Central memory CD4-positive, alpha-beta T cell (primary cell): ENCODE measurements at places on chromosomes 2 and 18.
A peak's percentile ranks its signal among the peaks of the same experiment; 100 is the strongest.

DNA sequence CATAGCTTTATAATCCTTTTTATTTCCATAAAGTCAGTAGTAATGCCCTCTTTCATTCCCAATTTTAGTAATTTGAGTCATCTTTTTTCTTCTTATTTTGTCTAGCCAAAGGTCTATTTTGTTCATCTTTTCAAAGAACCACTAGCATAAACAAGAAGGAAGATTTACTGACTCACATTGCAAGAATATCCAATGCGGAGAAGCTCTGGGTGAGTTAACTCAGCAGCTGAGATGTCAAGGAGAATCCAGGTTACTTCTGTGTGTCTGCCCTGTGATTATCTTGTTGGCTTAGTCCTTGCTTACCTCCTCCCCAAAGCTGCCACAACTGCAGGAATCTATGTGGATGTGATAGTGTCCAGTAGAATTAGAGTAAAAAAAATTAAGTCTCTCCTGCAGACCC is 311.4 kb upstream of the NCKAP5 start:
- DNase-seq = no peak

GRCh38 chr18:6940451-6940850 is 177.1 kb downstream of the LAMA1 start:
- no peak for DNase-seq

- DNase-seq = no peak
These were observed 106.6 kb downstream of the FHOD3 start for GRCh38 chr18:36403896-36404820.

- no peak for DNase-seq
These were observed 248.4 kb upstream of the MEIS1 start for GRCh38 chr2:66186537-66186936.

GRCh38 chr2:1546901-1547300 is 133.6 kb downstream of the TPO start:
- DNase-seq = no peak

DNA sequence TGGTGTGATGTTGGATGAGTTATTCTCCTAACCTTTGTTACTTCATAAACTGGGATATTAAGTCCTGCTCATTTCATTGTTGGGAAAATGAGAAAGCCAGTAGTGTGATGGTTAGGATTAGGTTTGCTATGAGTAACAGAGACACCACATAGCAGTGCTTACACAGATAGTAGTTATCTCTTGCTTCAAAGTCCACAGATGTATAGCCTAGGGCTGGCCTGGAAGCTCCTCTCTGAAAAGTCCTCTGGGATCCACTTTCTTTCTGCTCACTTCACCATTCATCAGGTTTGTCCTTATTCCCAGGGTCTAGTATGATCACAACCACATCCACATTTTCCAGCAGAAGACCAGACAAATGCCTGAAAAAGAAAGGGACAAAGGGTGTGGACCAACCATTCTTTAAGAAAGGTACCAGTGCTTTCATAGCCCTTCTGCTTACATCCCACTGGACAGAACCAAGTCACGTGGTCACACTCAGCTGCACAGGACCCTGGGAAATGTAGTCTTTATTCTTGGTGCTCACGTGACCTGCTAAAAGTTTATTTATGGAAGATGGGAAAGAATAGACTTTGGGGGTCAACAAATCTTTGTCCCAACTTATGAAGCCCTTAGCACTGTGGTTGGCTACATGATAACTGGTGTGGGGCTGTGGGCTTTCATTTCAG is 108.9 kb downstream of the INSIG2 start:
- no peak for DNase-seq

DNA sequence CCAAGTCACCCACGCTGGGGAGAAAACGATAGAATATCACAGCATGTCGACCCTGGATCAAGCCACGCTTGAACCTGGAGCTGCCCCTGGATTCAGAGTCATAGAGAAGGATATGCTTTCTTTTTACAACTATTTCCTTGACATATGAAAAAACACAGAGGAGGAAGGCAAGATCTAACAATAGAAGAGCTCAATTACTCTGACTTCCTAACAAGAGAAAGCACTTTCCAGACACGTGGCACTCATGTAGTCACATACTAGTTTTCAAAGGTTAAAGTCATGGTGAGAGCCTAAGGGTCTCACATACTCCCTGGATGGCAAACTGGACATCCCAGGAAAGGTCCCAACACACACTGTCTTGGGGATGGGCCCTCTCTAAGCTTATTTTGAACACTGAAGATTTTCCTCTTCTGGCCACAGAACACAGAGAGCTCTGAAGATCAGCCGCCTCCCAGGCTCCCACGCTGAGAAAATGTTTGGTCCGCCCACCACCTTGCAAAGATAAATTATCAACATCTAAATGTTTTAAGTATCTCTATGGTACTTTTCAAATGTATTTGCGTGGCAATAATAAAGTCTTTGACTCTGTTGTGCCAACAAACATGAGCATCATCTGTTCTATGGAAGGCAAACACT is 4.9 kb downstream of the PXDN start:
- no peak for DNase-seq

DNA sequence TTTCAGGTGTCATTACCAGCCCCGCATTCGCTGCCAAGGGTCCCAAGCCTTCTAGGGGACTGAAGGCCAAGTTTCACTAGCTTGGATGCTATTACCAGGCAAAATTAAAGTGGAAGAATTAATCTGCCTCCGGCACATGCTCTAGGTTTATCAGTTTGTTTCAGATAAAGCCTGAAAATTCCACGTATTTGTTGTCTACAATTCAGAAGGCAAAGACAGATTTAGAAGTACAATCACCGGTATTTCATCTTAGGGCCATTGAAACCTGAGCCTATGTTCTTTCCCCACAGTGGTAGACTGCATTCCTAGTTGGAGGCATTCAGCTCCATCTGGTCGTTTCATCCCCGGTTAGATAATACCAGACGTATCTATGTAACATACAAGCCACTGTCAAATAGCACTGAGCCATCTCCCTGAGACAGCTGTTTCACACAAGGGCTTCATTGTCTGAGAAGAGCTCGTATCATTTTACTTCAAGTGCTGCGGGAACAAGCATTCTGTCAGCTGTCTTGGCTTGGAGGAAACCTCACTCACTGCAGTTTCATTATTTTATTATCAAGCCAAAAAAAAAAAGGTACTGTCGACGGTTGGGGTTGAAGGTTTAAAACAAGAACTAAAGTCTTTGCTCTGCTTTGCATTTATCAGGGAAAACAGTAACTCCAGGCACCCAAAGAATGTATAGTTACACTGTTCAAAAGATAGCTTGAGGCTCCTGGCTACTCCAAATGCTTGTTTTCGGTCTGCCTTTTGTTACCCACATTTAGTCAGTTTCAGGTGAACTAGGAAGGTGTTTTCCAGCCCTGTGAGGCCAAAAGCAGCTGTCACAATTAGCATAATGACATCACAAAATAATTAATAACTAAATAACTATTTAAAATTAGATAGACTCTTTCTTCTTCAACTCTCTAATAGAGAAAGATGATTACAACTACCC is 76.7 kb downstream of the TGIF1 start:
- no peak for DNase-seq

- peak; percentile 16 for DNase-seq
These were observed 13.0 kb downstream of the TEX44 start for GRCh38 chr2:231605607-231606091.

- DNase-seq = no peak
These were observed 41.1 kb downstream of the ACOXL start for GRCh38 chr2:110773401-110773921.

GRCh38 chr2:216648105-216648504 is 14.9 kb downstream of the IGFBP2 start:
- no peak for DNase-seq

GRCh38 chr2:28469947-28470535 is 25.8 kb upstream of the PLB1 start:
- no peak for DNase-seq

DNA sequence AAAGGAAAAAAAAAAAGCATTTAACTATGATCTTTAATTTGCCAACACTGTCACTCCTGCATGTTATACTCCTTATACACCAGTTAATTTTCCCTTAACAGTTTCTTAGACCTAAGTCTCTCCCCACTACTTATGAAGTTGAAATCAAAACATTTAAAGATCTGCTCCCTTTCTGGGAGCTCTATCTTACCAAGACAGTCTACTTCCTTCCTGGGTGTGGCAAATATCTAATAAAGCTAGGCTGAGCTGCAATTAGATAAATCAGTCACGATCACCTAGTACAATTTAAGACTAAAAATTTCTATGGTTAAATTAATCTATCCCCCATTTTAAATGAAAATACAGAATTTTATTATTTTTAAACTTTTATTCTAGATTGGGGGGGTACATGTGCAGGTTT is 33.4 kb downstream of the PUM2 start:
- DNase-seq = no peak

DNA sequence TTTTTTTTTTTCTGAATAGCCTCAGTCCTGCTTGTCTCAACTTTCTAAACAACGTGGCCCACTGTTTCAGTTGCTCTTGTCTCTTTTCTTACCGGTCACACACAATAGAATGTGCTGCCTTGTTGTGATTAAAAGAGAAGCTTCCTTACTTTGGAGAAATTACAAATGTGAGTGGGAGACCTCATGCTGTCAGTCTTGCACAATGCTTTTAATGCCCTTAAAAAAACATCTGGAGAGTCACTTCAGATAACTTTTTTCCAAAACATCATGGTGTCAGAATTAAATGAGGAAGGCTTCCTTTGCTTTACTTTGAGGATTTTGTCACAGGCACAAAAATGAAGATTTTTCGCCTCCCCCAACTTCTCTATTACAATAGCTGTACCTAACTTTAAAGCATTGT is 37.7 kb downstream of the LHCGR start:
- no peak for DNase-seq

- DNase-seq = no peak
These were observed 87.2 kb downstream of the LPIN1 start for GRCh38 chr2:11833601-11834000.

DNA sequence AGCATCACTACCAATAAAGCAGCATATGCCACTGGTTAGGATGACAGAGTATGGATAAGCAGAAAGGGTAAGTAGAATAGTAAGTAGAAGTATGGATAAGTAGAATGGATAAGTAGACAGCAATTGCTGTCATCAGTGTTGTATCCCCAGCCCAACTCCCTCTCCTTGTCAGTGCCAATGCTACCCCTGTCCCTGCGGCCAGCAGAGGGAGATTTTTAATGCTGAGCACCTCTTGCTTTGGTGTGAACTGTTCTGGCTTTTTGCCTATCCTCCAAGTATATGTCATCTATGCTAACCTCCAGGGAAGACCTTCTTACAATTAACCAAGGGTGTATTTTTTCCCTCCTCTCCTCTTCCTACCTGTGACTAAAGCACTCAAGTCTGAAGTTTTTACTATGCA is 136.7 kb upstream of the SPHKAP start:
- no peak for DNase-seq

- DNase-seq = no peak
These were observed 1.6 kb upstream of the EPC2 start for GRCh38 chr2:148642891-148643416.
